Cortex of kidney (tissue), 1 donor: ENCODE measurements at places on chromosomes 12 and 14.

GRCh38 chr12:106154751-106155273 lies 16.1 kb upstream of the NUAK1 start:
- no peak for DNase-seq

DNA sequence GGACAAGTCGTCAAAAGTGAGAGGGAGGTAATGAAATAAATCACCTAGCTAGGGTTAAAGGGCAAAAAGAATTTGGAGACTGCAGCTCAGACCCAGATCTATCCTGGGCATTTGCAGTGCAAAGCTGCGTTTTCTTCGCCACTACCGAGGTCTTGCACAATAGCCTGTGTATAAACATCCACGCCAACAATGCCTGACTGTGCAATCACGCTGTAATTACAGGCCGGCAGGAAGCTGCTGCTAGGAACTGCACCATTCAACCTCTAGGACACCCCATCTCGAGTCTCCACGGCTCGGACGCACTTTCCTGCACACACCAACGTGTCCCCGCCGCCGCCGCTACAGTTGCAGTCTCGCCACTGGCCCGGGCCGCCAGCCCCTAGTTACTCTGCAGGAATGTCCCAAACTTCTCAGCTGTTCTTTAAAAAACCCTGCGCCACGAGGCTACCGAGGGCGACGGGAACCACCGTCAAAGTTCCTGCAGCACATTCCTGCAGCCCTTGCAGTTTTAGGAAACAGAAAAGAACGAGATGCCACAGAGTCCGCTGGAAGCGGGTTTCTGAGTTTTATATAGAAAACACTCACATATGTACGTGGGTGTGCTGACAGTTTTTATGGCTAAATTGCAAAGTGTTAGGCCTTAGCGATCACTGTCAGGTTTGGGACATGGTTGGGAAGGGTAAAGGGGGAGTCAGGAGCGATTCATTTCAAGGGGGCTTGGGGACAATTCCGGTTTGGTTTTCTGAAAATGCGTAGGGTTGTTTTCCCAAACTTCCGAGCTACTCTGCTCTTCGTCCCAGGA lies 65.6 kb upstream of the PTGR2 start:
- no peak for DNase-seq

GRCh38 chr14:94673781-94674231 lies 61.6 kb downstream of the SERPINA3 start:
- no peak for DNase-seq

GRCh38 chr12:49201595-49202295 lies 12.9 kb upstream of the TUBA1A start:
- DNase-seq, result no peak

GRCh38 chr14:98544174-98544573 lies 727.8 kb downstream of the BCL11B start:
- no peak for DNase-seq

GRCh38 chr12:132199526-132200319 lies 55.5 kb downstream of the NOC4L start:
- DNase-seq, result no peak

- no peak for DNase-seq
Measured at GRCh38 chr14:96103075-96103474, 63.9 kb downstream of the C14orf132 start.

DNA sequence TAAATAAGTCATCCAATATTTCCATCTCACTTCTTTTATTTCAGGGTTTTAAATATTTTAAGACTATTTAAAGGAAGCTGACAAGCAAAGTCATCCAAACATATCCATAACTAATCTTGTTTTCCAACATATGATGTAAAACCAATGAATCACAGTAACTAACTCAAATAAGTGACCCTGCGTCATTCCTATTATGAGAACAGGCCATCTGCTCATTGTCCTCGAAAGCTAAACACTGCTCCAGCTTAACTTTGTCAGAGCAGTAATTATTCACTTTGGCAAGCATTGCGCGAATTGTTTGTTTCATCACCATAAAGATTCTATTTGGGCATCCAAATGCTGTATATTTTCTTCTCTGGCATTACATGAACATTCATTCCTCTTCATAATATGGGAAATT lies 99.1 kb downstream of the CAPZA3 start:
- DNase-seq, result no peak

DNA sequence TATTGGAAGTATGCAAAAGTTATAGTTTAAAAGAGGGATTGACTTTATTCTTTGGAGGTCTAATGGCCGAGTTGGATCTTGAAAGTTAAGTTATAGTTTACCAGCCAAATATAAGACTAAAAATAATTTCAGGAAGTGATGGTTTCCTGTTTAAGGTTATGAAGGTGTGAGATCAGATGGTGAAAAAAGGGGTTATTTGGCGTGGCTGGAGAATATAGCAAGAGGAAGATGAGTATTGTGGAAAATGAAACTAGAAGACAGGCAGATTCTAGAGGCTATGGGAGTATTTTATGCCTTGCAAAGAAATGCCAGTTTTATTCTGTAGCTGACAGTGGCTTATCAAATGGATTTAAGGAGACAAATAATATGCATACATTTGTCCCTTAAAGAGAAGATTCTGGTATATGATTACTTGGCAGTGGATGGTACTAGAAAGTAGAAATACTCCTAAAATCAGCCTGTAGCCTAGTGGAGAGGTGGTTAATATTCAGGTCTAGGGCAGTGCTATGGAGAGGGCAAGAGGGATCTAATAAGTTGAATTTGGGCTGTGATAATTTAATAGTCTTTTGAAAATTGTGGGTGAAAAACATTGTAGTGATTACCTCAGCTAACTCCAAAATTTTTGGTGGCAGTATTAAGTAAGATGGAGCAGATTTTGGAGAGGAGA lies 1091.8 kb upstream of the ATXN7L3B start:
- no peak for DNase-seq

DNA sequence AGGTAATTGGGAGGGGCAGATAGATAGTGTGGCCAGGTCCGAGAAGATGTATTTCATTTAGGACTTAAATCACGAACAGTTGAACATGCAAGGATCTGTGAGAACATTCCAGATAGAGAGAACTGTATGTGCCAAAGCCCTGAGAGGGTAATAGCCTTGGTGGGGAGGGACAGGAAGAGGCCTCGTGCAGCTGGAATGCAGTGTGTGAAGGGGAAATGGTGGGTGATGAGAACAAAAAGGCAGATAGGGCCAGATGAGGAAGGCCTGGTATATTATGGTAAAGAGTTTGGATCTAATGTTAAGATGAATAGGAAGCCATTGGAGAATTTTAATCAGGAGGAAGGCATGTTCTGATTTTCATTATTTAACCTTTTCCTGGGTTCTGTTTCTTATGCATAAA lies 136.3 kb downstream of the TPH2 start:
- DNase-seq, result no peak

DNA sequence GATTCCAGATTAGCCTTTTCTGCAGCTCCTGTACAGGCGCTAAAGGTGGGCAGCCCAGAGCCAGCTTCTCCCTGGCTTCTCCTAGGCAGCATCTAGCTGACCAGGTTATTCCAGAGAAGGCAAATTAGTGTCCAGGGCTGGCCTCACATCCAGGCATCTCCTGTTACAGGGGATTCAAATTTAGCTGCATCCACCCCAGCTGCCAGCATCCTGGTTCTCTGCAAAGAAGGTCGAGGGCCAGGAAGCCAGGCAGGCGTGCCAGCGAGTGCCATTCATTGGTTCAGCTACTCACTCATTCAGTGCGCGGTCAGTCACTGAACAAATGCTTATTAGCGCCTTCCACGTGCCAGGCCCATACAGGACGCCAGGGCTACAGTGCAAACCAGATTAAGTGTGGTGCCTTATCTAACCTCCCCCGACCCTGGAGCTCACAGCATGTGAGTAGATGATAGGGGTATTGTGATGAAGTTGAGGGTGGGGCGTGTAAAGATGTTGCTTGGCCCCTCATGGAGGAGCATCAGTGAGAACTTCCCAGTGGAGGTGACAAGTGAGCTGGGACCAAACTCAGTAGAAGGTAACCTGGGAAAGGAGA lies 15.7 kb upstream of the FAM222A start:
- no peak for DNase-seq

GRCh38 chr12:42511656-42512055 lies 77.9 kb downstream of the PRICKLE1 start:
- DNase-seq, result no peak

GRCh38 chr12:2877047-2877952 lies at the start of the genes FOXM1 and RHNO1:
FOXM1 (minus strand) TSS chr12:2877174; CDS start chr12:2874478, 2,696 bp downstream.
RHNO1 (plus strand) TSS chr12:2877223; CDS start chr12:2885367, 8,144 bp downstream.
- DNase-seq, result no peak

DNA sequence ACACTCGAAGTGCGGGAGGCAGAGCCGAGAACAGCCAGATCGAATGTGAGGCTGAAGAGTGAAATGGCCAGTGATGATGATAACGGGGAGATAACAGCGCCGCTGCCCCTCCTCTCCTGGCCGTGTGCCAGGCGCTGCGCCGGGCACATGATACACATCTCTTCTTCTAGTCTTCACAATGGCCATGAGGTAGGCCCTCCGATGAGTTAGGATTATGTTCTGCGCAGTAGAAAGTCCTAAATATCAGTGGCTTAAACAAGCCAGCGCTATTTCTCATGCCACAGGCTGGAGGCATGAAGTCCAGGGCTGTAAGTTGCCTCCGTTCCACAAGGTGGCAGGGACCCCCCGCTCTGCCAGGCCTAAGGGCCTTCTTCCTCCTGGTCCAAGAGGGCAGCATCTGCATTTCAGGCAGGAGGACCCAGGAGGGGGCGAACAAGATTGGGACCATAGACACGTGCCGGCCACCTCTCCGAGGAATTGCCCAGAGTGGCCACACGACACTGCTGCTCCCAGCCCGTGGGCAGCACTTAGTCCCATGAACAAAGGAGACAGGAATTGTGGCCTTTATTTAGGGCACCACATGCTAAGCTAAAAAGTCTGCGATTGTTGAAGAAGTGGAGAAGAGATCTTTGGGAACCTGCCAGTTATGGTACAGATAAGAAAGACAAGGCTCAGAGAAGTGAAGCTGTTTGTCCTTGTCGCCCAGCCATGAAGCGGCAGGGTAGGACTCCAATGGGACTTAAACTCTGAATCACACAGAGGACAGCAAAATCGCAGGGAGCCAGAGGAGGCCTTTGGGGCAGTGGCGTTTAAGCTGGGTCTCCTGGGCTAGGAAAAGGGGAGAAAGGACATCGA lies 10.9 kb upstream of the HVCN1 start:
- no peak for DNase-seq

GRCh38 chr12:5262885-5263284 lies 169.0 kb upstream of the NTF3 start:
- DNase-seq, result no peak

GRCh38 chr14:23433457-23433856 lies 2.0 kb downstream of the MYH7 start:
- DNase-seq, result no peak

GRCh38 chr12:109027767-109028166 lies 6.9 kb upstream of the SVOP start:
- no peak for DNase-seq

DNA sequence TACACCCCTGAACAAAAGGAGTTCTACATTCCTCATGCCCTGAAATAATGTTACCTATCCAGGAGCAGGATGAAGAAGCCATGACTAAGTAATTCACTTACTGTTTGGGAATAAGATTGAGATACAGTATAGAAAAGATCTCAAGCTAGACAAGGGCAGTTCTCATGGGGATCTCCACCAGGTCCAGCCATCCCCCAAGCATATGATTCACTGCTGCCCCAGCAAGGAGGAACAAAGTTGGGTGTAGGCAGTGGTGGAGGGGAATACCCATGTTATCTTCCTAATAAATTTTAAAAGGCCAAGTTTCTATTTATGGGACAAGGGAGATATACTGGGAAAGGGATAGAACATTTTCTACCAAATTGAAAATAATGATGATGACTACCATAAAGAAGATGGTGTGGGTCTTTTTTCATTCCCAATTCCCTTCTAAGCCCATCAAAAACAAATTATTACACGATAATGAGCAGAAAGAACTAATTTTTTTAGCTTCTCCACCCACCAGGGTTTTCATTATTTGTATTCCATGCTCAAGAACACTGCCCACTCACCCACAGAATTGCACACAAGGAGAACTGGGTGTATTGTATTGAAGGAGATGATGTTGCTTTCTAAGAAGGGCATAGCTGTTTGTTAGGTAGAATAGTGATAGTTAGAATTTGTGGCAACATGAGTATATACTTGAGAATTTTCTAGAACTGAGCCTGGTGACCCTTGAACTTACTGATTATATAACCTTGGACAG lies 204.6 kb downstream of the BTG1 start:
- no peak for DNase-seq

DNA sequence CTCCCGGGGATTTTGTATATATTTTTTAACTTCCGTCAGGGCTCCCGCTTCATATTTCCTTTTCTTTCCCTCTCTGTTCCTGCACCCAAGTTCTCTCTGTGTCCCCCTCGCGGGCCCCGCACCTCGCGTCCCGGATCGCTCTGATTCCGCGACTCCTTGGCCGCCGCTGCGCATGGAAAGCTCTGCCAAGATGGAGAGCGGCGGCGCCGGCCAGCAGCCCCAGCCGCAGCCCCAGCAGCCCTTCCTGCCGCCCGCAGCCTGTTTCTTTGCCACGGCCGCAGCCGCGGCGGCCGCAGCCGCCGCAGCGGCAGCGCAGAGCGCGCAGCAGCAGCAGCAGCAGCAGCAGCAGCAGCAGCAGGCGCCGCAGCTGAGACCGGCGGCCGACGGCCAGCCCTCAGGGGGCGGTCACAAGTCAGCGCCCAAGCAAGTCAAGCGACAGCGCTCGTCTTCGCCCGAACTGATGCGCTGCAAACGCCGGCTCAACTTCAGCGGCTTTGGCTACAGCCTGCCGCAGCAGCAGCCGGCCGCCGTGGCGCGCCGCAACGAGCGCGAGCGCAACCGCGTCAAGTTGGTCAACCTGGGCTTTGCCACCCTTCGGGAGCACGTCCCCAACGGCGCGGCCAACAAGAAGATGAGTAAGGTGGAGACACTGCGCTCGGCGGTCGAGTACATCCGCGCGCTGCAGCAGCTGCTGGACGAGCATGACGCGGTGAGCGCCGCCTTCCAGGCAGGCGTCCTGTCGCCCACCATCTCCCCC lies 777 bp downstream of the ASCL1 start:
- DNase-seq, result no peak

GRCh38 chr12:24920141-24920540 lies 28.8 kb downstream of the BCAT1 start:
- no peak for DNase-seq

DNA sequence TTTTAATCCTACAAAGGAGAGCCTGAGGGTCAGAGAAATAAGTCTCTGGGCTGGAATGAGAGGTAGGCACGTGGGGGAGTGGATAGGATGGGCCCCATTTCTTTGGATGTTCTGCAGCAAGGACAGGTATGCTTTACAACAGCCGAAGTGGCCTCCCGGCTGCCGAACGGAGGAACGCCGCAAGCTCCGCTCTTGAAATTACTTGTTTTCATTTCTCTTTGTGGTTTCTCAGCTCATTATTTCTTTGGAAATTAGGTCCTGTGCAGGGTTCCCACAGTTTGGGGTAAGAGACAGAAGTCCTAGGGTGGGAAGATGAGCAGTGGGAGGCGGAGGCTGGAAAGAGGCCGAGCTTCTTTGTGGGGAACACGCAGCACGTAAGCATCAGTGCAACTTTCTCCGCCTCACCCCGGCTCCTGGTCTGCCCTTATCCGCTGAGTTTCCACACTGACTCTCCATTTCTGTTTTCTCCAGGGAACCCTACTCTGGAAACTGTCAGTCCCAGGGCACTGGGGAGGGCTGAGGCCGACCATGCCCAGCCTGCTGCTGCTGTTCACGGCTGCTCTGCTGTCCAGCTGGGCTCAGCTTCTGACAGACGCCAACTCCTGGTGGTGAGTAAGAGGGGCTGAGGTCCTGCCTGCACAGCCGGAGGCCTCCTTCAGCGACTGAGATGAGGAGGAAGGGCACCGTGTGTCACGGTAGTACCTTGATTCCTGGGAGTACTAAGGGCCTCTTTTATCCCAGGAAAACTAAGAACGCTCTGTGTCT lies 2.0 kb downstream of the WNT5B start:
- DNase-seq, result no peak
